ENCODE measurements at places on chromosomes 12 and 14.

GRCh38 chr12:9588749-9589148, 19.0 kb downstream of the KLRB1 start:
- no peak for ATAC-seq

DNA sequence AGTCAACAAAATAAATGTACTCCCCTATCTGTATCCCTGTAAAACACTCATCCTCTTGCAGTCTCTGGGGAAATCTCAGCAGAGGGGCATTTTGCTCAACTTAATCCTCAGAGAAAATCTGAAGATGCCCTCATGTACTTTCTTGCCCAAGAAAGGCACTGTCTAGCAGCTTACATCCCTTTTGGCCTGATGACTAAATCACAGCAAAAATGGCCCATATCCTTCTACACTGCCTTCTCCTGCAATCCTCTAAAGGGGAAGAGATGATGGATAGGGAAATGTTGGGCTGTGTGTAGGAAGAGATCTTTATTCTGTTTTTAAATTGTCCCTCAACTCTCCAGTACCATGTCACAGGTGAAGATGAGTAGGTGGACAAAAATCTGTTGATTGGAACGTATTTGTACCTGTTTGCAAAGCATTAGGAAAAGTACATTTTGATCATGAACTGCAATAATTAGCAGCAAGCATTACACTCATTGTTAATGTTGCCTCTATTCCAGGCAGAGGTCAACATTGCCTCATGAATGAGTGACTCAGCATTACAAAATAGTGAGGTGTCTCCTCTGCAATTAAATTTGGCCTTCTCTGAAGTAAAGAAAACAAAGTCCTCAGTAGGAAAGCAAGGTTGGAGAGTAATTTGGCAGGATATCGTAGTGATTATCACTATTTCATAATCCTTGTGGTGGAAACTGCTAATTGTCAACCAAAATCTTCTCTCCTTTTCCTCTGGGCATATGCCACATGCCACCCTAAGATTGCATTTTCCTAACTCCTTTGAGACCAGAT, 172.4 kb upstream of the CAND1 start:
- ATAC-seq: no peak

GRCh38 chr12:27711967-27712366, 1.3 kb downstream of the MRPS35 start:
- ATAC-seq: no peak

GRCh38 chr12:77725611-77726010, 105.1 kb upstream of the NAV3 start:
- no peak for ATAC-seq

DNA sequence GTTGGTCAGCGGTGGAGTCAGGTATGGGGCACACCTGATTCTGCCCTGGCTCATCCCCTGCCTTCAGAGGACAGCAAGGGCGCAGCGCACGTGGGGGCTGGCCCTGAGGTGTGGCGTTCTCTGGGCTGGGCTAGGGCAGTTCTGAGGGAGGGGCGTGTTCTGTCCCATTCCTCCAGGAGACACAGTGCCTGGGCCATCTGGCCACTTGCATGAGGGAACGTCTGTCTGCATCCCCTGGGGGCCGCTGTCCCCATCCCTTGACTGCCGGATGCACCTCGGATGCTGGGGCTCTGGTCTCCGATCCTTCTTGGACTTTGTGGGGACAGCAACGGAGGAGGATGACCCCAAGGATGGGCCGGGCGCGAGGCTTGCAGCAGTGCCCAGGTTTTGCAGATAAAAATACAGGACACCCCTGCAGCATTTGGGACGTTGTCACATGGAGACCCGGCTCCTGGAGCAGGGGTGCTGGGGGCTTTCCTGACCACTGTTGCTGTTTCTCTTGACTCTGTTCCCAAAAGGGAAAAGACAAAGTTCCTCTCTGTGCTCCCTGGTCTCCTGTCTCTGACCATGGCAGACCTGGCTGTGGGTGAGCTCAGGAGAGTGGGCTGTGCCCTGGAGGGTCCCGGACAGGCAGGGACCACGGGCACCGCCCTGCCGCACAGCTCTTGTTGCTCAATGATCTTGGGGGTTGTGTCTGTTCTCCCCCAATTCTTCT, 6.9 kb downstream of the MTA1 start:
- ATAC-seq: no peak

DNA sequence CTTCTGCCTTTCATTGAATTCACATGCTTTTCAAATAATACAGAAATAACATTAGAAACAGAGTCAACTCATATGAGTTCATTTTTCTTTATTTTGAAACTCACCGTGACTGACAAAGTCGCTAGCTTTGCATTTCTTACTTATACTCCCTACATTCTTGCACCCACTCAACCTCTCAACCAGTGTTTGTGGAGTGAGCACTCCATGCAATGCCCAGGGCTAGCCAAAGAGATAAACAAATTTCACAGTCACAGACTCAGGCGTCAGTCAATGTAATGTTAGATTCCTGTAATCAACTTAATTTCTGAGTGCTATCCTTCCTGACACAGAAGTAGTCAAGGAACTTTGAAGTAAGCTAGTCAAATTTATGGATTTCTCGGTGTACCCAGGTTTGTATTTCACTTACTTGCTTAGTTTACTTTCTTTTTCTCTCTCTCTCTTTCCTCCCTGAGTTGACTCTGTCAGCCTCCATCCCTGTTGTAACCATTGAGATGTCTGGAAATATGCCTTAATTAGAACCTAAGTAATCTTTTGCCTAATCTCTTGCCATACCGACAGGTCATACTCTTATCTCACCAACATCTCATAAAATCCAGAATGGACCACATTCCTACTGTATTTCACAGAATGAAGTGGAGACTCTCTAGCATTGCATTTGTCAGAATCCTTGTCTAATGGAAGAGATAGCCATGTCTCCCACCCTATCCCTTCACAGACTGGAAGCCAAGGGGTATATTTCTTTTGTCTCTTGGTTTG, 413.0 kb downstream of the AEBP2 start:
- ATAC-seq: no peak

- peak; percentile 93 for ATAC-seq
Measured at GRCh38 chr14:52380294-52380693, 66.2 kb downstream of the PTGER2 start.

DNA sequence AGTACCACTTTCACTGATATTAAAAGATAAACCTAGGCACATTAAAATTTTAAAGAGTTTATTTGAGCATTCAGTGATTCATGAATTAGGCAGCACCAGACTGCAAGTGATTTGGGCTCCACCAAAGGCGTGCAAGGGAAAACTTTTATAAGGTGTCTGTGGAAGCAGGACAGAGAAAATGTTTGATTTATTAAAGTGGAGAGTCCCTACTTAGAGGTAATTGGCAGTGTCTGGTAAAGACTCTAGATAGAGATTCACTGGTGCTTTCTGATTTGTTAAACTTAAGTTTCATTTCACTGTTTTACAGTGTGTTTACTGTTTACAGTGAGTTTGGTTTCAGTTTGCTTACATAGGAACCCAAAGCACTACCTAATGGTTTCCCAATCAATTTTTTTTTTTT, 72.8 kb downstream of the ANKS1B start:
- ATAC-seq: no peak

DNA sequence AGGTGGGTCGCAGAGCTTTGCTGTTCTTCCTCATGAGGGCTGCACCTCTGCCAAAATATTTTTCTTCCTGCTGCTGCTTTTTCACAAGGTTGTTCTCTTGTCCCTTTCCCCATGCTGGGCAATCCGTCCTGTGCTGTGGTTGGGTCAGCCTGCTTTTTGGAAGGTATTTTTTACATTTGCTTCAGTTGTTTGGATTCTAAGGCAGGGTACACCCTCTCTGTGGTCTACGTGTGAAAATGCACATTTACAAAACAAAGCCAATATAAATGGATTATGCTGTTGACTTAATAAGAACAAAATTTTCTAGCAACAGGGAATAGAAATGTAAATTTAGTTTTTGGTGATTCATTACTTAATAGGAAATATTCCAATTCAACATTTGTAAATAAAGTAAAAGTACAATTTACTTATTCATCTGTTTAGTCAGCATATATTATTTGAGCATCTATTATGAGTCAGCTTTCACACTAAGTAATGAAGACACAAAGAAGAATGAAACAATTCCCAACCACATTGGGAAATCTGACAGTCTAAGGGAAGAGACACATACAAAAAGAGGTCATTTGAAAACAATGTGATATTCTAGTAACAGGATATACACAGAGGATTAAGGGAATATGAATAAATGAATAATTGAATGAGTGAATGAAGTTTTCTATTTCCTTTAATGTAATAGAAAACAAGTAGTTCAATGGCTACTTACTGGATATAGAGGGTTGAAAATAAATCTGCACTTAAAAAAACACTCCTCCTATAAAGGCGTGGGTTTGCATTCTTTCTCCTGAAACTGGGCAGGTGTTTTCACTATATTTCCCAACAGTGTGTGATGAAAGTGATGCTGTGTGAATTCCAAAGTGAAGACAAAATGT, 94.6 kb upstream of the PRICKLE1 start:
- ATAC-seq: no peak

DNA sequence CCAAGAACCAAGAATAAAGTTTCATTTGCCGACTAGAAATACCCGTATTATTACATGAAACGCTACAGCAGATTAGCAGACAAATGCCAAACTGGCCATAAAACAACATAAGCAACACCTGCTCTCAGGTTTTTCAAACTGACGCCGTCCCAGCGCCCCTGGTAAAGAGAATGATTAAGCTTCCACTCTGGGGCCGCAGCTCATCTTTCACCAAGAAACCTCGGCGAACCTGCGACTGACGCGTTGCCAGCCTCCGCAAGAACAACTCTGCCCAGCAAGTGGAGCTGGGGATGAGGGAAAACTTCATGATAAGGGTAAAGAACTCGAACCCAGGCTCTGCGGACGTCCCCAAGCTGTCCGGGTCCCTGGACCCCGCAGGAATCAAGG, 530 bp downstream of the ARL1 start:
- ATAC-seq: peak; percentile 51

GRCh38 chr12:113831016-113831415, 135.1 kb downstream of the RBM19 start:
- no peak for ATAC-seq

- no peak for ATAC-seq
Measured at GRCh38 chr12:4322726-4323125, 1.7 kb downstream of the TIGAR start.

- peak; percentile 96 for ATAC-seq
Measured at GRCh38 chr12:28057856-28058615, 85.5 kb upstream of the PTHLH start.

GRCh38 chr12:131102493-131102931, 148.8 kb downstream of the ADGRD1 start:
- no peak for ATAC-seq

GRCh38 chr14:39232554-39233415, 930 bp upstream of the MIA2 start:
- no peak for ATAC-seq

GRCh38 chr12:73906757-73907156, 630.9 kb upstream of the ATXN7L3B start:
- no peak for ATAC-seq

GRCh38 chr12:53588123-53588522, 38.1 kb downstream of the ATF7 start:
- ATAC-seq: peak; percentile 38

DNA sequence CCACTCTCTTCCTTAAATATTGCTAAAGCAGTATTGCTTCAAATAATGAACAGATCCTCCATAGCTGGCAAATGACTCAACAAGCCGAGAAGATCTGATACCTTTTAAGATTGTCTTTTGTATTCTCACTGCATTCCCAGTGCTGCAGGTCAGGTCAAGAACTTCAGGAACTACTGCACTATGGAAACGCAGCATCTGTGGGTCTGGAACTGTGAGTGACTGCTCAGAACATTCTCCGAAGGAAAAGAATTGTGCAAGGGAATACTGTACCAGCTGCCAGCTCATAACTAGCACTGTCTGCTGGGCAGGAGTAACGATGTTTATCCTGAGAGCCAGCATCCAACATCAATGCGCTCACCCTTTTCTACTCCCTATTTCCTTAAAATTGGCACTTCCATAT, 348.0 kb upstream of the SOX5 start:
- ATAC-seq: no peak

- ATAC-seq: peak; percentile 78
Measured at GRCh38 chr12:94133964-94134795, 14.2 kb upstream of the PLXNC1 start.

- ATAC-seq: no peak
Measured at GRCh38 chr12:107847430-107847829, 72.9 kb downstream of the ASCL4 start.

GRCh38 chr14:66511849-66512248, 3.9 kb downstream of the GPHN start:
- ATAC-seq: no peak

DNA sequence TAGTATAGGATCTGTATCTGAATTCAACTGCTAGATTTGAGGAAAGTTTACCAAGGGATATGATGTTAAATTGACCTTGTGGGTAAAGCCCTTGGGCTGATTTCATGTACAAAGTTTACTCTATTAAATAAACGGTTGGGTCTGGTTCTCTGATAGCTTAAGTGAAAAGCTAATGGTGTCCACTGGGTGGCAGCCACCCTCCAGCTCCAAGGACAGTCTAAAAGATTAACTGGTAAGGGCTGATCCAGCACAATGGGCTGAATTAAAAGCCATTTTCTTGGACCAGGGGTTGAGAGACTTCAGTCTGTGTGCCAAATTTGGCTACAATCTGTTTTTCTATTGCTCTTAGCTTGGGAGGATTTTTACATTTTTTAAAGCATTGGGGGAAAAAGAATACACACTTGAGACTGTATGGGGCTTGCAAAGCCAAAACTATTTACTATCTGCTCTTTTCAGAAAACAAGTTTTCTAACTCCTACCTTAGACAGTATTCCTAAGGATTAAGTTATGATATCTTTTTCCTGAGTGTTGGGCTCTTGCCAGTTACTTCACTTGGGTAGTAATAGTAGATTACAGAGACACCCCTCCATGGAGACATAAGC, 116.5 kb downstream of the GPHN start:
- ATAC-seq: peak; percentile 52

GRCh38 chr12:53046655-53047220, 3.1 kb upstream of the TNS2 start:
- peak; percentile 68 for ATAC-seq

DNA sequence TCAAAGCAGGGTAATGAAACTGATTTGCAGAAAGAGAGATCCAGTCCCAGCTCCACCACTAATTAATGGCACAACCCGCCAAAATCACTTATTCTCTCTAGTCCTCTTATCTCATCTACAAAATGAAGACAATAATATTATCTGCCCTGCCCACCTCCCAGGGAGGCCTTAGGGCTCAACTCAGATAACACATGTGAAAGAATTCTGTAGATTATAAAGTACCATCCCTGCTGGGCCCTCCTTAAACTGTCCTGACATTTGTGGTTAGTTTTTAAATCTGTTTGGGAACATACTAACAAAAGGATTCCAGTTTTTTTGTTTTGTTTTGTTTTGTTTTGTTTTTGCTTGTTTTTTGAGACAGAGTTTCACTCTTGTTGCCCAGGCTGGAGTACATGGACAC, 7.3 kb downstream of the POMT2 start:
- ATAC-seq: no peak

DNA sequence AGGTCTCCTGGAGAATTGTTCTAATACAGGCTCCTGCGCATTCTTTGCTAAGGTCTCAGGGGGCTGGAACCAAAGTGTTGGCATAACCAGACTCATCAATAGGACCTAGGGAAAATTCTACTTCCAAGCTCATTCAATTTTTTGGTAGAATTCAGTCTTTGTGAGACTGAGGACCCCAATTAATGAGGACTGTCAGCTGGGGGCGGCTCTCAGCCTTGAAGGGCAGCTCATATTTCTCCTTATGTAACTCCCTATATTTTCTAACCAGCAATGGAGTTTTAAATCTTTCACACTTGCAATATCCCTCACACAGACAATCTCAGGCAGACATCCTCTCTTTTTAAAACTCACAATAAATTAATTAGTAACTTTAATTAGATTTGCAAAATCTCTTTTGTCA, 476.4 kb upstream of the LRFN5 start:
- no peak for ATAC-seq
